Lower lobe of right lung (tissue), 2 donors: ENCODE measurements at places on chromosomes 16 and 17. TPM values are rescaled to one million over a fixed set of nuclear protein-coding genes. Genes with fewer than 3 reads are reported as not detected.

- DNase-seq: no peak
Measured at GRCh38 chr16:2149630-2150417, 1.4 kb downstream of the RAB26 start.

- DNase-seq: no peak
Measured at GRCh38 chr17:41392278-41392677, 5.1 kb downstream of the KRT31 start.

DNA sequence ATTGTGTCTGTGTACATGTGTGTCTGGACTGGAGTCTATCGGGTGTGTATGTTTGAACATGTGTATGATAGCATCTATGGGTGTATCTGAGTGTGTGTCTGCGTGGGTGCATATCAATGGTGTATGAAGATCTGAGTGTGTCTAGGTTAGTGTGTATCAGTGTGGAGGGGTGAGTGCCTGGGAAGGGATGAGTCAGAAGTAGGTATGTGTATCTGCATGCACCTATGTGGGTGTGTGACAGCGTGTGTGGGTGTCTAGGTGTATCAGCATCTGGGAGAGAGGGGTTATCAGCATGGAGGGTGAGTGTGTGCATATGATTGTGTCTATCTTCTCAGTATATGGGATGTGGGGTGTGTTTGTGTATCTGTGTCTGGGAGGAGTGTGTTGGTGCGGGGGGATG lies 58.2 kb upstream of the LHX1 start:
- DNase-seq: no peak

DNA sequence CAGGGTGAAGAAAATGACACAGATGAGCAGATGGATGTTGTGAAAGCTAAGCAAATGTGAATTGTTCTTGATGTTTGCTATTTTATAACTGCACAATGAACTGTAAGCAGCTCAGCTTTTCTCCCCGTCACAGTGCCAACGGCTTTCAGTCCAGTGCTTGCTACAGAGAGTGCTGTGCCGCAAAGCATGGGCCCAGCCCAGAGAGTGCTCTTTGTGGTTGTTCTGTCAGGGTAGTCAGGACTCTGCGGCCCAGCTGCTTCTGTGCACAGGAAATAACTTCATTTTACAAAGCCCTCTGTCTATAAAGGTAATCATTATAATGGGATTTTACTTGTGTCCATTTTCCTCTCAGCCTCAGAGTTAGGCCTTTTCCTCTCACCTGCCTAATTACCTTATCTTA lies 39.1 kb downstream of the CDRT15 start:
- no peak for DNase-seq

ICAM2 gene
- total RNA-seq: 69.2 TPM

BCL6B gene
- 13.4 TPM for total RNA-seq
